ENCODE measurements at places on chromosomes 7 and 10.

DNA sequence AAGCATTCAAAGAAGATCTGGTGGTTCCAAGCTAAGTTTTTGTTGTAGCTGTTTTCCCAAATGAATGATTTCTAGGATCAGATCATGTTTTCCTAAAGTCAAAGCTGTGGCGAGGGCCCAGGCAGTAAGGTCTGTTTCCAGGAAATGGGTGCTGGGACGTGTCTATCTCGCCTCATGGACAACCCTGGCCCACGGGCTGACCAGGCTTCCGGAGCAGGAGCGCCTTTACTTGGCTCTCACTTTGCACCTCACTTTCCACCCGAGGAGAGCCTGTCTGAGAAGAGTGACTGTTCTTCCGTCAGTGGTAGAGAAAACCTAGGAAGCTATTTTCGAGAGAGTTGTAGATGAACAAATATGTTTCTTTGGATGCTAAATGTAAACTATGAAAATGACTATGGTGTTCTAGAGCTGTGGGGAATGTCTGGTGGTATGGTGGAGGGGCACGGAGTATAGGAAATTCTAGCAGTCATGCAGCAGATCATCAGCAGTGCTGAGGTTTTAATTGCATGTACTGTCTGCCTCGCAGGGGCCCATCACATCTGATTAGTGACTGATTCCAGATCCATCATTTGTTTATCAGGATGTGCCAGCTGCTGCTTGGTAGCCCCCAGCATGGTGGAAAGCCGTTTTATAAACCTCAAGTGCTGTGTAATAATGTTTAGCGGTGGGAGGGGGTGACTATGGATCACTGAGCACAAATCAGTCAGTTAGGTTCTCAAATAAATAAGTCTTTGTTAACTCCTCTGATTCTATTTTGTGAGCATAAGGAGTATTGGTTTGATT lies 66.6 kb downstream of the VWC2 start:
- DNase-seq, result no peak

- no peak for DNase-seq
Measured at GRCh38 chr7:102823390-102824119, 74.8 kb downstream of the FAM185A start.

DNA sequence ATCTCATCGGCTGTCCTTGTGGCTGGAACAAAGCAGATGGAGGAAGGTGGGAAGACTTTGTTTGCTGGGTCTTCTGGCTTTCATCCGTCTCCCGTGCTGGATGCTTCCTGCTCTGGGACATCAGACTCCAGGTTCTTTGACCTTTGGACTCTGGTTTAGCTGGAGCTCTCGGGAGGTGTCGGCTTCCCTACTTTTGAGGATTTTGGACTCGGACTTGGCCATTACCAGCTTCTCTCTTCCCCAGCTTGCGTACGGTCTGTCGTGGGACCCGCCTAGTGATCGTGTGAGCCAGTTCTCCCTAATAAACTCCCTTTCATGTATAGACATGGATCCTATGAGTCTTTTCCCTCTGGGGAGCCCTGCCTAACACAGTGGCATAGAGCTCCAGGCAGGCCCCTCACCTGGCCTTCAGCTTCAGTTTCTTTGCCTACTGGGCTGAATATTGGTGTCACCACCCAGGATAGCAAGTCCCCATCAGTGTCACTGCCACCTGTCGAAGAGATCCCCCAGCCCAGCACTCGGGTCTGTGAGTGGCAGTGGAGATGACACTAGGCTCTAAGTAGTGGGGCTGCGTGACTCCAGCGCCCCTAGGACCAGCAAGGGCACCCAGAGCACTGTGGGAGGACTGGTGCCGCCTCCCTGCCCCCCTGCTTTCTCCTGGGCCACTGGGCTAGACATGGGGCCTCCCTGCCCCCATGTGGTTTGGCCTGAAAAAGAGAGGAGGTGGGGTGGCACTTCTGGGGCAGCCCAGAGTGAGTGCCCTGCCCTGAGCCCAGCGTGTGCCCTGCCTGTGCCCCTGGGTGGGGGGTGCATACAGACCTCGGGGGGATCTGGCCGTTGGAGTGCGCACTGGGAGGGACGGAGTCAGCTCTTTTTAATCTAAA lies 135.6 kb downstream of the LHPP start:
- DNase-seq, result no peak

GRCh38 chr10:103013416-103013815 lies 95.3 kb downstream of the CNNM2 start:
- no peak for DNase-seq

- DNase-seq, result no peak
Measured at GRCh38 chr10:121084016-121084674, 233.0 kb downstream of the WDR11 start.

DNA sequence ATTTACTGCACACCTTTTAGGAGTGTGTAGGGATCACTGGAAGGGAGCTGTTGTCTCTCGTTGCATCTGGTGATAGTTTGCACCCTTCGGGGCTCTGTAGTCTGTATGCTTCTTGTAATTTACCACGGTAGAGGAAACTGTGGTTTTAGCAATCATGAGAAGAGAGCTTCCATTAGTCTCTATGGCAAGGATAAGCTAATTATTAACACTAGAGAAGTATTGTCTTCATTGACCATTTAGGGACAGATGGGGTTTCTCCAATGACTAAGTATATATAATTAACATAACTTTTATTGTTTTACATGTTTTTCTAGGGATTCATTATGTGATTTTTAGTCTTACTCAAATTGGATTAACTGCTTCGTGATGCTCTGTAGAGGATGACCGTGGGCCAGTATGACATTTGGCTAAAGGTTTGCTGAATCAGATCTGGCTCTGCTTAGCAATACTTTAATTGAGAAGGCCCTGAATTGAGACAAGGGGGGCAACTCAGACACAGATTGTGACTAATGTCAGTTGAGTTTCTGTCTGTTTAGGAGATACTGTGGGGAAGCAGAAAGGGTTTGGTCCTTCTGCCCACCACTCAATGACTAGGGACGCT lies 8.7 kb downstream of the SLC18A2 start:
- no peak for DNase-seq

DNA sequence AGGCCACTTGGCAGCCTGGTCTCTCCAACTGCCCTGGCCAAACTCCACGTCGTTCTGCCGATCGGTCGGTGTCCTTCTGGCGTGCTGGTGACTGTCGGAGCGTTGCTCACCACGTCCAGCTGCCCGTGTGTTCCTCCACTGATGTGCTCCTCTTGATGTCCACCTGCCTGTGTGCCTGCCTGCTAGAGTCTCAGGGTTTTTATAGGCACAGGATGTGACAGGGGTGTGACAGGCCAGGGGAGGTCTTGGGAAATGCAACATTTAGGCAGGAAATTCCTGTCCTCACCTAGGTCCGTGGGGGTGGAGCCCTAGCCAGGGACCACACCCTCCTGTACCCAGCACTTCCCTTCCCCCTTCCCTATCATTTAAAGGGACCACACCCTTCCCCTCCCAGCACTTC lies 25.2 kb upstream of the CFAP46 start:
- no peak for DNase-seq

Measured in stimulated activated CD4-positive, alpha-beta T cell treated with anti-CD3 and anti-CD28 coated beads, Interleukin-1b, Interleukin-23, amount 100 ng/mL, for 1 hour (primary cell).